ENCODE measurements at places on chromosomes 13 and 19.

GRCh38 chr19:7994114-7994513 lies 11.3 kb downstream of the ELAVL1 start:
- DNase-seq = no peak

DNA sequence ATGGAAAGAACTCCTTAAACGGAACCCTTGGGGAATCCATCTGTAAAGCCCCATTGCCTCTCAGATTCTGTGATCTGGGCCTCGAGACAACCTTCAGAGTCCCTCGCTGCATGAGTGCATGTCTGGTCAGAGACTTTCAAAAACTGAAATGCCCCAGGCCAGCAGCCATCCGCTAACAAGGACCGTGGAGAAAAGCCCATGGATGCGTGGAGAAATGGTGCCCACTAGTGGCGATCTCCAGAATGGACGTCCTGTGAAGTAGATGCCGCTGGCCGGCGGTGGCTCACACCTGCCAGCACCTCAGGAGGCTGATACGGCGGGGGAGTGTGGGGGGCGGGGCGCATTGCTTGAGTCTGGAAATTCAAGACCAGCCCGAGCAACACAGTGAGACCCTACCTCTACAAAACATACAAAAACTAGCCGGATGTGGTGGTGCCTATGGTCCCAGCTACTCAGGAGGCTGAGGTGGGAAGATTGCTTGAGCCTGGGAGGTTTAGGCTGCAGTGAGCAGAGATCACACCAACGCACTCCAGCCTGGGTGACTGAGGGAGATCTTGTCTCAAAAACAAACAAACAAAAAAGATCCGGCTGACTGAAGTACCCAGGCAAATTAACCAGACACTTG lies 7.9 kb upstream of the CDC16 start:
- peak; percentile 93 for DNase-seq

- peak; percentile 49 for DNase-seq
Observed at GRCh38 chr19:15091918-15092753, 10.1 kb downstream of the OR1I1 start.

- no peak for DNase-seq
Observed at GRCh38 chr19:39304701-39305571, 8.7 kb downstream of the IFNL1 start.

DNA sequence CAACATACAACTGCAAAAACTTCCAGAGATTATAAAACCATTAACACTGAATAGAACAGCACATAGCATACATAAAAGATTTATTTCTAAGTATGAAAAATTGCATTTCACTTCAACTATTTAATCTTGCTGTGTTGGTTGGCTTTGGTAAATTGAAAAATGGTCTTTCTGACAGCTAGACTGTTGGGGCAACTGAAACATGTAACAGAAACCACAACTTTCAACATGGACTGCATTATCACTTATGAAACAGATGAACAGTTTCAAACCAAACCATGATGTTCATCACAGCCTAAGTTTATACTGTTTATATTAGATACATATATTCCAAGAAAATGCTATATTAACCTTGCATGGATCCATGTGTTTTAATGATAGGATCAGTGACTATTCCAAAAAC lies 324.1 kb upstream of the PCDH9 start:
- no peak for DNase-seq

DNA sequence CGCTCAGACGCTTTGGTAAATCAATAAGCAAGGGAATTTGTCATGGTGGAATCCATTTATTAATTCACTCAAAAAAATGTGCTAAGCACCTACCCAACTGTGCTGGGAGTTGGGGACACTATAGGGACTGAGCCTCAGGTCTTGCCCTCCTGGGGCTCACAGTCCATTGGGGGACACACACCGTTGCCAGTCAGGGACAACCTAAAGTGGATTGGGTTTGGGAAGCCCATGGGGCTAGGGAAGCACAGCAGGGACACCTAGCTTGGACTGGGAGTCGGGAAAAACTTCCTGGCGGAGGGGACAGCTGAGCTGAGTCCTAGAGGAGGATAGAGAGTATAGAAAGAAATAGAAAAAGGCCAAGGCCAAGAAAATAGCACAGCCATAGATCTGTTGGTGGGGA lies 8.5 kb downstream of the FOSB start:
- DNase-seq = no peak

Data from neural crest cell (in vitro differentiated cells).